ENCODE measurements at places on chromosomes 3 and 15.

DNA sequence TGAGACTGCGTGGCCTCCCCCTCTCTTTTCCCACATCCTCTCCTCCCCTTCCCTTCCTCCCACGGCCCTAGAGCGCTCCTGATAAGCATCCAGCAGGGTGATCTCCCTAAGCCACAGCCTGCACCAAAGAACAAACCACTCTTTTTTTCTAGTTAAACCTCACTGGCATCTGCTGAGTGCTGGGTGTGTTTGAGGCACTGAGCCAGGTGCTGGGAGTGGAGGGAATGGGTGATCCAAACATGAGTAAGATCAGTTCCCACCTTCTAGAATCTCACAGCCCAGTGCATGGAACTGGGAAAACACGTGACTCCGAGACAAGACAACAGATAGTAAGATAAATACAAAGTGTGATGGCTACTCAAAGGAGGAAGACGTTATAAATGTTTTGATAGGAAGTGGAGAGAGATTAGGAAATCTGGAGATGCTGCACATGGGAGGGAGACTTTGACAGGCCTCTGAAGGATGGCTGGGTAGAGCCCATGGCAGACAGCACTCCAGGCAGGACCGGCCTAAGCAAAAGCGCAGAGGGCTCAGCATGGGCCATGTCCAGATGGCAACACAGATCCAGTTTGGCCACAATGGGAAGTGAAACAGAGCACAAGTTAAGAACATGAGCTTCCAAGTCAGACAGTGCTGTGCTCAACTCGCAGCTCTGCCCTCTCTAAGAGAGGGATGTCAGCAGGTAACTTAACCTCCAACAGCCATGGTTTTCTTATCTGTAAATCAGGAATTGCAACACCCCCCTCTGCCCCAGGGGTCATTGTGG is 55.6 kb downstream of the CCR3 start:
- DNase-seq, result no peak

DNA sequence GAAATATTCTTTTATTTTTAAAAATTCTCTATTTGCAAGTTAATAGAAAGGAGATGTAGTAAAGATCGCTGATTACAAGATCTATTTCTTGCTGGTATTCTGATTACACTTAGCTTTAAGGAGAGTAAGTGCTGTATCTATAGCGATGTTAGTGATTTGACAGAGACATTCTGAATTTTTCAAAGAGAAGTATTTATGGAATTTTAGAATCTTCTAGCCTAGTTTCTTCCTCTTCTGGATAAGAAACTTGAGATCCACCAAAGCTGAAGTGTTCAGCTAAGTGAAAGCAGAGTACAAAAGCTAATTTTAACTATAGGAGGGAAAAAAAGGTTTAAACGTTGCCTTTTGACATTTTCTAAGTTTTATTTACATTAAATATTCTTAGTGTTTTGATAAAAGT is 72.1 kb upstream of the RARB start:
- no peak for DNase-seq

DNA sequence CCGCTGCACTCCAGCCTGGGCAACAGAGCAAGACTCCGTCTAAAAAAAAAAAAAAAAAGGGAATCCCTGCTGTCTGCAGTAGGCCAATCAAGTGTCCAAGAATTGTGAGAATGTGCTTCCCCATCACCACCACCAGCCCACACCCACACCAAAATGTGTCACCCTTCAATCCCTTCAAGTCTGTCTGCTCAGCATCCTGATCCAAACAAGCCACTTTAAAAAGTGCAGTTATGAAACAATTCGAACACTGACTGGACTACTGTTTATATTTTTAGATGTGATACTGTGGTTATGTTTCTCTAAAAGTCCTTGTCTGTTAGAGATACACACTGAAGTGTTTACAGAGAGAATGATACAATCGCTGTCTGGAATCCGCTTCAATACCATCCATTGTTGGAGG is 78.1 kb upstream of the CGNL1 start:
- DNase-seq, result no peak

- DNase-seq, result no peak
Observed at GRCh38 chr15:78904599-78905358, 32.1 kb downstream of the MORF4L1 start.

DNA sequence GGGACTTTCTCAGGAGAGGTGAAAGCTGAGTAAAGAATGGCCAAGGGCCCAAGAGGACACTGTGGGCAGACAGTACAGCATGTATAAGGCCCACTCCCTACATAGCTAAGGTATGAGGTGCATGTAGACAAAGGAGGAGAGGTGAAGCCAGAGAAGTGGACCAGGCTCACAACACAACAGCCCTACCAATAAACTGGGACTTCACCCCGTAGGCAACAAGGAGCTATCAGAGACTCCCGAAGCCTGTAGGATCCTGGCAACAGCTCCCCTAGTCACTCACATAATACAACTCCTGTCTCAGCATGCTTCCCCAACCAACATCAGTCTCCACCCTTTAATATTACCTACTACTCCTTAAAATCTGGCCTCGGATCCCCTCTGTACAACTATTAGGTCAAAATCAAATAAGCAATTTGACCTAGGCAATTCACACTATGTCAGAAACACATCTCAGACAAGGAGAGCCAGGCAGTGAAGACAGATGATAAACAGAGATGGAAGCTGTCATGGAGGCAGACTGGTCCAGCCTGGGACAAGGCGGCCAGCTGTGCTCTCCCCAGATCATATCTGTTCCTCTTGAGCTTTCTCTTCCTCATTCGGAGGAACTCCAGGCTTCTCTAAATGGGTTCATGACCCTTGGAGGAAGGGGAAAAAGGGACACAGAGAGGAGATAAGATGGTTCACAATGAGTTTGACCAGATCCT is 1.4 kb downstream of the XXYLT1 start:
- no peak for DNase-seq

DNA sequence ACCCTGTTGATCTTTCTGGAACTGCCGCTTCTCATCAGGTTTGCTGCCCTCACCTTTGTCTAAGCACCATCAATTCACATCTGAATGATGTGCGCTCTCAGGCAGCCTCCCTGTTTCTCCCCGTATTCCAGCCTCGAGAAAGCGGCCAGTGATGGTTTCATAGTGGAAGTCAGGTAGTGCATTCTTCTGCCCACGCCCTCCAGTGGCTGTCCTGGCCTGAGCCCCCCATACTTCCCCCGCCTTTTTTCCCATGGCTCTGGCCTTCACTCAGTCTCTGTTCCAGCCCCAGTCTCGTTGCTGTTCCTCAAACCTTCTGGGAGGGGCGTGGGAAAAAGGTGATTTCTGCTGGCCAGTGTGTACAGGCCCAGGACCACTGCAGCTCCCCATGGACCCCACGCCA is 101.3 kb downstream of the ASB7 start:
- DNase-seq, result no peak

- no peak for DNase-seq
Observed at GRCh38 chr3:27943106-27943505, 221.0 kb upstream of the EOMES start.

DNA sequence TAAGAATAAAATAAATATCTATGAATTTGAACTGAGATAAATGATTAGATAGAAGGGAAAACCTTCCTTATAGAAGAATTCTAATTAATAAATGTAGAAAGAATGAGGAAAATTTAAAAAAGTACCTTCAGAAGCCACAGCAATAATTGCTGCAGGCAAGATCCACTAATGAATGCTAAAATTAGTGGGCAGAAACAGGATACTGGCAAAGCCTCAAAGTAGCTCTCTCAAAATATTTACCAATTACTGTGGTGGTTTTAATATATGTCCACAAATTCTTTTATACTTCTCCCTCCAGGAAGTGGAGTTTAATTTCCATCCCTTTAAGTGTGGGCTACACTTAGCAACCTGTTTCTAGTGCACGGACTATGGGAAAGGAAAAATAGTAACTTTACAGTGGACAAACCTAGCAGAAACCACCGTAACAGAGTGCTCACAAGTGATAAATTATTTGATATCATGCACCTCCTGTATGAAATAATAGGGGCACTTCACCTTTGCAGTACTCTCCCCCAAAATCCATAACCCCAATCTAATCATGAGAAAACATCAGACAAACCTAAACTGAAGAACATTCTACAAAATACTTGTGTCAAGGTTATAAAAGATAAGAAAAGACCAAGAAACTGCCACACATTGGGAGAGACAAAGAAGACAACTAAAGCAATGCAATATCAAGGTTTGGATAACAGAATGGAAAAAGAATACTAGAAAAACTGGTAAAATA is 6.8 kb downstream of the PEAK1 start:
- no peak for DNase-seq

GRCh38 chr3:65961733-65962132 is 77.0 kb downstream of the MAGI1 start:
- DNase-seq, result no peak

DNA sequence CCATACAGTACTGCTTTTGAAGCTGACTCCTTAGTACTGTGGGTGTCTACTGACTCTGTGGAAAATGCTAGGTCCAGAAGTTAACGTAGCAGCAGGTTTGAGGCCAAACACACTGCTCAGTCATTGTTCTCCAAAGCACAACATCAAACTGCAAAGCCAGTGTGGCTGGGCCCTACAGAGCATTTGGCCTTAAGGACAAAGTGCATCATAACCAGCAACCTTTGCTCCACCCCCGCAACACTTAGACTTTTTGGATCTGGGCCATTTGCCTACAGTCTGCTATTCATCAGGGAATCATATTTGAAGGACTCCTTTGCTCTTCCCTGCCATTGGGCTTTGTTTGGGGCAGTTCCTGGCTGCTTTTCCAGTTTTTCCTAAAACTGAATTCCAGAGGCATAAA is 43.1 kb upstream of the ARL6 start:
- DNase-seq, result no peak

GRCh38 chr3:123096731-123097130 is 29.9 kb downstream of the PDIA5 start:
- DNase-seq, result no peak

DNA sequence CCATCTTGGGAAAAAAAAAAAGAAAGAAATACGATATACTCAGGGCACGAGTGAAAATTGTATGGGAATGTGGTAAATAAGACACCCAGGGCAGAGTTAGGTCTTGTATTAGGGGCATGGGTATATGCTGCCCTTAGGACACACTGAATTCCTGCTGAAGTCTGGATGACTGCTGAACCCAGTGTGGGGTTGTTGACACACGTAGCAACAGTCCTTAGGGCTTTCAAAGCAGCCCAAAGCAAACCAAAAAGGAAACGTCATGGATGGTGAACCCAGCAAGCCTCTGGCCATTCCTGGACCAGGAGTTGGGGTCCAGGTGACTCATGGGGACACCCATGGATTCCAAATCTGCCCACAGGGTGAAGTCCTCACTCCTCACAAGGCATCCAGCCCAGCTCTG is 27.1 kb upstream of the SEMA3F start:
- DNase-seq, result no peak

GRCh38 chr15:74867466-74868038 is 5.6 kb downstream of the SCAMP2 start:
- no peak for DNase-seq

GRCh38 chr15:34241376-34242330 is 16.8 kb downstream of the EMC4 start:
- DNase-seq, result no peak

DNA sequence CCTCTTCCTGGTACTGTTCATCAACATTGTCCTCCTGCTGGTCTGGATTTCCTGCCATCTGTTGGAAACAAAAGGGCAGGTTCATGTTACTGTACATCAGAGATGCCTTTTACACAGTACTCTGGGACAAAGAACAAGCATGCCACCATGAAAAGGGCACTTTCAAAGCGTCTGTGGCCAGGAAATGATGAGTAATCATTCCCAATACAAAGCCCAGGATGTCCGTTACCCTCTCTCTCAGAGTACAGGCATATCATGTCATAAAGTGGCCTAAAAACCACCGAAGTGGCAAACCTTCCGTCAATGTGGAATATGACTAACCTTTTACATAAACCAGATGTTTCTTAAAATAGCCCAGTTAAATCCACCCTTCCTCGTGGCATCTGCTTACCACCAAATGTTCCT is 71.2 kb downstream of the GOLIM4 start:
- no peak for DNase-seq

DNA sequence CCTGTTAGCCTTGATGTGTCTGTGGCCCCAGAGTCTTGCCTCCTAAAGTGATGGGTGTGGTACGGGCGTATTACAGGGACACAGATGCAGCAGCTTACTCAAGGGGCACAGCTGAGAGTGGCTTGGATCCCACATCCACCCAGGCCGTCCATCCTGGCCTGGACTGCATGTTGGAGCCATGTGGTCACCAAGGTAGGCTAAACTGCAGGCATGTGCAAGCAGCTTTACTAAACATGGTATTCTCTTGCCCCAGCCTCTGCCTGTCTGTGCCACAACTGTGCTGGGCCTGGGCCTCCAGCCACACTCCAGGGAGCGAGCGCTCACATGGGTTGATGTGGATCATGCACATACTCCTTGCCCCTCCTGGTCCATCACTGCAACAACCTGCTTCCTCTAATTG is 6.1 kb upstream of the GPR62 start:
- DNase-seq, result no peak

GRCh38 chr3:42501681-42502428 is 588 bp upstream of the VIPR1 start:
- peak; percentile 19 for DNase-seq

GRCh38 chr3:172625404-172625803 is 85.5 kb downstream of the NCEH1 start:
- no peak for DNase-seq

DNA sequence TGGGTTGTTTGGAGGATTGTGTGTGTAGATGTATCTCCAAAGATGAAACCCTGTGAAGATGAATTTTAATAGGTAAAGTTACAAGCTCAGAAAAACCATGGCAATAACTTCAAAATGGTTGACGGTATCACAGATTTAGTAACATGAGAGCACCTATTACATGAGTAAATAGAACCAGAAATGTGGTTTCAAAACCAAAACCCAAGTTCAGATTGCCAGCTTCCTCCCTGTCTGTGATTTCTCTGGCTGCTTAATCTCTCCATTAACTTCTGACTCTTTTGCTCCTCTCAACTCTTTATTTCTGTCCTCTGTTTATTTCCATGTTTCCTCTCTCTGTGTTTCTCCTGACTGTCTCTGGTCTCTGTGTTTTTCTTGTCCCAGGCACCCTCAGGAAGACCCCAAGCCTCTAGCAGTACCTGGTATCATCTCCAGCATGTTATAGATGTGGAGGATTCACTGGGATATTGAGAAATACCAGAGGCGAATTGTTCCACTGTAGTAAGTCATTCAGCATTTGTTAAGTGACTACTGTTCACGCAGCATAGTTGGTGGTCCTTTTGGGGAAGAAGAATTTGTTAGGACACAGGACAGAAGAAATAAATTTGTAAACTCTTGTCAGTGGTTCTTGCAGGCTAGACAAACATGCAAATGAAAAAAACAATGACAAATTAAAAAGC is 138.8 kb downstream of the BBX start:
- no peak for DNase-seq

DNA sequence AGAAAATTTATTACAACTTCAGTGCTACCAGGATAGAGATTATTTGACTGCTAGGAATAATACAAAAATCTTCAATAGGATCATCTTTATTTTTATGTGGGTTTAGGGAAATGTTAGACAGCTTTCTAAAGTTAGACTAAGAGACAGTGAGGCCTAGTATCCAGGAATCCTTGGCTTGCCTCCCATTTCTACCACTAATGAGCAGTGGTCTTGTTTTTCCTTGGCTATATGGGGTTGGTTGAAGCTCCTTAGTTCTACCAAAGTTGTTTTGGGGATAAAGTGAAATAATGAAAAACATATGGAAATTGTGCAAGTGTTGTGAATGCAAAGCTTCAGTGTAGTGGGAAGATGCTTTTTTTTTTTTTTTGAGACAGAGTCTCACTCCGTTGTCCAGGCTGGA is 16.8 kb downstream of the AP4E1 start:
- no peak for DNase-seq

All from stimulated activated CD8-positive, alpha-beta memory T cell treated with anti-CD3 and anti-CD28 coated beads, Interleukin-4, amount 100 ng/mL, for 4 hours (primary cell).